ENCODE measurements at places on chromosomes 5 and 9.

GRCh38 chr5:80225189-80225933 is 30.5 kb downstream of the SERINC5 start:
- DNase-seq, result no peak

GRCh38 chr9:33988219-33988890 is 60.3 kb downstream of the UBAP2 start:
- no peak for DNase-seq

- no peak for DNase-seq
These were observed 240.7 kb upstream of the DAPK1 start for GRCh38 chr9:87256973-87257372.

- DNase-seq, result no peak
These were observed 43.5 kb upstream of the FABP6 start for GRCh38 chr5:160185626-160186360.

DNA sequence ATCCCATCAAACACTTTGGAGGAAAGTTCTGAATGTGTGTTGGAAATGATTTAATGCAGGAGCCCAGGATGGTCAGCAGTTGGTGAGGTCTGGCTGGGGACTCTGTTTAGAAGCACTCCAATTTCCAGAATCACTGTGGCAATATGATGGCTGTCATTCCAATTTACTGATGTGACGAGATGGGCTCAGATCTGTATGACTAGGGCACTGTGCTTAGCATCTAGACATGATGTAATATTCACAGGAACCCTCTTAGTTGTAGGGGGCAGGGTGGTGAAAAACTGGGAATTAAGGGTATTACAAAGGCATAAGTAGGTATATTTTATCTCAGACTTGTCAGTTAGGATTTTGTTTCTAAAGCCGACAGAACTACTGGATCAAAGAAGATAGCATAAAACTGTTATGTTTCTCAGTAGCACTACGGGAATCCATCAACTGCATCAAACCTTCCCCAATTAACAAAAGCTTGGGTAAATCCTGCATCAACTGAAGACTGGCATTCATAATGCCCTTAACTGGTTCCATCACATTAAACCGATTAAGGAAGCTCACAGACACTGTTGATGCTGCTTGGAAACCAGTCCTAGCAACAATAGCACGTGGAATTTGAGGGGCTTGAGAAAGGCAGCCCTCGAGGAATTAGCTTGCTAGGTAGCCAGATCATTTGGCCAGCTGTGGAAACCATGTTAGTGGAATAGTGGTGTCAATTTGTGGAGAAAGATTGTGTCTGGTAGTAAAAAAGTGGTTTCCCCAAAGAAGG is 86.1 kb downstream of the SV2C start:
- no peak for DNase-seq

All from femur (tissue), 1 donor.